IPS-NIHi11 (cell line): ENCODE measurements at places on chromosomes 16 and 17.

DNA sequence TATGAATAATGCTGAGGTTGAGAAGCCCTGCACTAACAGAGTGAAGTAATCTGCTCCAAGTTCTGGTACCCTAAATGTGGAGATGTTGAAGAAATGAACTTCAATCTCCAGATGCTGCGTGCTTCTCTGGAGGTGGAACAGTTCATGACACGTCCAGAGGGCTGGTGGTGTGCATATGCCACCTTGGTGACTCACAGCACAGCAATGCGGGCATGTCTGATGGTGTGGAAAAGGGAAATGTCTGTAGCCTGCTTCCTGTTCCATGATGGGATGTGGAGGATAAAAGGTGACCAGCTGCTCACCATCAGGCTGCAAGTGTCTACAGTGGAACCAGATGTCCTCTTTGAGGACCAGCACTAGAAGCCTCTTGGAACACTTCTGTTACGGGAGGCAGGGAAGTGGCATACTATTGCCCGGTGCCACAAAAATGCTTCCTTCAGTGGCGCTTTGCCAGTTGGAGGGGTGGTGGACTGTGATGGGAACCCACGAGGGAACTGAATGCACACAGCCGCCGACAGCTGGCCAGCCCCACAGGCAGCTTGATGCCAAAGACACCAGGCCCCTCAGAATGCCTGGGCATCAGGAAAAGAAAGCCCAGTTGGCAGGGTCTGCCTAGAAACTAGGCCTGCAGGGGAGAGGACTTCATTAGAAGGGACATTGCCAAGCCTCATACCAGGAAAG, 19.9 kb downstream of the SNX11 start:
- DNase-seq: peak; percentile 43

DNA sequence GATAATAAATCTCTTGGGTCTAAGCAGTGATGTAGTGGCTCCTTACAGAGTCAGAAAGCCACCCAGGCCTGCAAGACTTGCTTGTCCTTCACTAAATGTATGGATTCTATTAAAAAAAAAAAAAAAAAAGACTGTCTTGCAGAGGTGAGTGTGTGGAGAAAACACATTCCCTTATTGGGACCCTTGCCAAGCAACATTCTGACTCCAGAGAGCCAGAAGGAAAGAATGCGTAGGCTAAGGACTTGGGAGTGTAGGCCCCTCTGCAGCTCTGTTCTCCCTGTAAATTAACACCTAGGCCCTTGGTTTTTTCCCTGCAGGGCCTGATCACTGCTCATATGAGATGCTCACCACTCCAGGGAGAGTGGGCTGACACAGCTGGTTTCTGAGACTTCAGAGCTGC, 17.8 kb downstream of the SCPEP1 start:
- DNase-seq: no peak

DNA sequence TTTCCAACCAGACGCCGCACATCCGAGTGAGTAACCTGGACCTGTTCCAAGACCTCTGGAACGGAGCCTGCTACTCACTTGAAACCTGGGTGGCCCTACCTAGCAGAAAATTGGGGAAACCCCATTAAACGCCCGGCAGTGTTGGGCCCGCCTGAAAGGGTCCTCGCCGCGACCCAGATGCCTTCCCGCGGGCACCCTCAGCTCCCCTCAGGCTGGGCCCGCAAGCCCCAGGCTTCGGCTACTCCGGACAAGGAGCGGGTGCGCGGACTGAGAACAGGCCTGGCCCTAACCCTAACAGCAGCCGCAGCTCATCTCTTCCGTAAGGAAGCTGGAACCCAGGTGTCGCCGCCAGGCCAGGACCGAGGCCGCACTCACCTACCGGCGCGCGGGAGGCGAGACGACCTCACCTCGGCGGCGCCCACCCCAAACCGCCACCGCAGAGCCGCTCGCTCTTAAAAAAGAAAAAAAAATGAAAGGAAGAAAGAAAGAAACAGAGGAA, 344 bp downstream of the PSME3IP1 start:
- peak; percentile 50 for DNase-seq

GRCh38 chr16:83624429-83625120, 183.2 kb upstream of the HSBP1 start:
- DNase-seq: no peak

DNA sequence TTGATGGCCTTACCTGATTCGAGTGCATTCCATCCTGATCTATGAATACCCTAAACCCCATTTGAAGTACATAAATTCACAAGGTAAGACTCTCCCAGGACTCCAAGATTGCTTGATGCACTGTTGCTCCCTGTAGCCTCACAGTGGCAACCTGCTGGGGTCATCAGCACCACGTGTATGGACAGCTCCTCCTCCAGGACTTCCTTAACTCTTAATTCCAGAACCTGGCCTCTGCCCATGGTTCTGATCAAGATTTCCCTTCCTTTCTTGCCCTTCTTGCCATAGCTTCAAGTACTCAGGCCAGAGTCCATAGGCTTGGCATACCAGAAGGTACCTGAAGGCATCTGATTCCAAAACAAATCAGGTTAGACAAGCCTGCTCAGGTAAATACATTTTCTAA, 34.0 kb upstream of the NLK start:
- DNase-seq: peak; percentile 83

DNA sequence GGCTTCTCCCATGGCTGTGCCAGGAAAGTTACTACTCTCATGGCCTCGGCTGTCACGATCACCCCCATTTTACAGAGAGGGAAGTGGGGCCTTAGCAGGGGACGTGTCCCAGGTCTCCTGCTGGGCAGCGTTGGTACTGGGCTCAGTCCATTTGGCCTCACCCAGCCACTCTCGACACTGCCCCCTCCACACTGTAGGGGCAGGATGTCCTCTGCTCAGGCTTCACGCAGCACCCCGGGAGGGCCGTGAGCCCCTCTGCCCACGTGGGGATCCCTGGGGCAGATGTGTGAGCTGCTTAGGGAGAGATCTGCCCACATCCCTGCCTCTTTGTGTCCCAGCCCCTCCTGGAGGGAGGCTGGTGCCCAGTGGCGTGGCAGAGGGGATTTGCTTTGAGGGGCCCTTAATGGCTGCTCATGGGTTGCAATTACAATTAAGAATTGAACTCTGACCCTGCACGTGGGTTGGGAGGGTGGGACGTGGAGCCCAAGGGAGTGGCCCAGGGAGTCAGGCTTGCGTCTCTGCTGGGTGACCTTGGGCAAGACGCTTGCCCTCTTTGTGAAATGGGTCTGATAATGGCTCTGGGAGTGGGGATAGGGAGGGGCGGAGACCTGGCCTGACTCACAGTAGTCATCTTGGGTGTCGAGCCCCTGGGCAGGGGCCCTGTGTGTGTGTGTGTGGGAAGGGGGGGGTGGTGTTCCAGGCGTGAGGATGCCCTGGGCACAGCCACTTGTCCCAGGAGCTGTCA, 2.3 kb upstream of the KCNJ12 start:
- no peak for DNase-seq

- DNase-seq: no peak
Observed at GRCh38 chr17:47816111-47816735, 5.4 kb downstream of the OSBPL7 start.
